ENCODE measurements at places on chromosomes 13 and 19.

DNA sequence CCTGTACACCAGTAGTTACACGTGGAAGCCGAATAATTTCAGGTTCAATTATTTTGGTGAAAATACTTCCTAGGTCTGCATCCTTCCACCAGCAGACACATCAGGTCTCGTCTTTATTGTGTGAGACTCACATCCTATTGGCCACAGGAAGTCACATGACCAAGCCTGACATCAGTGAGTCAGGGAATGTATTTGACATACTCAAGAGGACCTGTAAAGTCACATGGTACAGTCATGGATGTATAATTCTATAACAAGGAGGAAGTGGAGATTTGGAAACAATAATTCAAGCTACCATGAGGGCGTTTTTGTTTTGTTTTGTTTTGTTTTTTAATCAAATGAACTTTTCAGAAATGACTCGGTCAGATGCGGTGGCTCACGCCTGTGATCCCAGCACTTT lies 9.3 kb upstream of the HIF3A start:
- DNase-seq = no peak

GRCh38 chr19:18098891-18099622 lies 1.5 kb downstream of the MAST3 start:
- DNase-seq = peak; percentile 37

DNA sequence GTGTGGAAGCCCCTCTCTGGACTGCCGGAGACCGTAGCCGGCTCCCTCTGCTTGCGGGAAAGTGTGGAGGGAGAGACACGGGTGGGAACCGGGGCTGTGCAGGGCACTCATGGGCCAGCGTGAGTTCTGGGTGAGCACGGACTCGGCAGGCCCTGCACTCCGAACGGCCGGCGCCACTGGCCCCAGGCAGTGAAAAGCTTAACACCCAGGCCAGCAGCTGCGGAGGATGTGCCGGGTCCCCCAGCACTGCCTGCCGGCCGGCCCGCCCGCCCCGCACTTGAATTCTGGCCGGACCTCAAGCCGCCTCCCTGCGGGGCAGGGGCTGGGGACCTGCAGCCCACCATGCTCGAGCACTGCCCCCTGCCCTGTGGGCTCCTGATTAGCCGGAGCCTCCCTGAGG lies 147.0 kb downstream of the FGF9 start:
- DNase-seq = no peak

DNA sequence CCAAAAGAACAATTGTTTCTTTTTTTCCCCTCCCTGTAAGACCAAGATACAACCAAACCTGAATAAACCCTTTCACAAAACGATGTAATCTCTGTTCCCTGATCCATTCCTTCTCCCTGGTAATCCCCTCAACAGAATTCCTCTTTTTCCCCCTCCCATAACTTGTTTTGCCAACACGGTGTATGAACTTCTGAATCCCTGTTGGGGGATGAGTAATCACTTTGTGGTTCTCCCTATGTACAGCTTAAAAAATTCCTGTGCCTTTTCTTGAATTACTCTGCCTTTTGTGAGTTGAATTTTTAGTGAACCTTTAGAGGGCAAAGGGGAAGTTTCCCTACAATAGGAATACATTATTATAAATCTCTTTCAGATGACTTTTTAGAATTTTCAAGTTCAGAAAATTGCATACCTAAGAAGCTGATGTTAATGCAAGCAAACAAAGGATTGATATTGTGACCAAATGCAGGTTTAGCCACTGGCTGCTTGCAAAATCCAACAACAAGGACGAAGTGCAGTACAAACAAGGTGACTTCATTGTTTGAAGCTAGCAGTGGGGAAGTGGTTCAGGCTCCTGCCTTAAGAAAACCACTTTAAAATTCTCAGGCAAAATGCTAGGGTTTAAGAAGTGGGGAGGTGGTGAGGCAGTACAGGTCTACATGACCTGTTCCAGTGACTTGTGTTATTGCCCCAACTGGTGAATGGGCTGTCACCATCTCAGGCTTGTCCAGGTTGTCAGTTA lies 15.0 kb upstream of the EPSTI1 start:
- DNase-seq = no peak

DNA sequence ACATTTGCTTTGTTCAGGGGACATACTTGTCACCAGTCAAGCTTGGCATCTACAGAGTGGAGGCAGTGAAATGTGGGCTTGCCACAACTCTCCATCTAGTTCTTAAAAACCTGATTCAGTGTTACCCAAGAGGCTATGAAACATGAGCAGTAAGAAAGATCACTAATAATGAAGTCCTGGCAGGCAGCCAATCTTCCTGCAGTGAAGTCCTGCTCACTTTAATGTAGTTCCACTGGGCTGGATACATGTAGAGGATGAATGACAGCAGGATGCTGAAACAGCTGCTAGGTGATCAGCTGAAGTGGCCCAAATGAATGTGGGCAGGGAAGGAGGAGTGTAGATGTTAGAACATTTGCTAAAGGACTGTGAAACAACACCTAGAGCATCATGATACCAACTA lies 1213.1 kb downstream of the OLFM4 start:
- no peak for DNase-seq

GRCh38 chr13:74110053-74110452 lies 24.2 kb downstream of the KLF12 start:
- DNase-seq = no peak

DNA sequence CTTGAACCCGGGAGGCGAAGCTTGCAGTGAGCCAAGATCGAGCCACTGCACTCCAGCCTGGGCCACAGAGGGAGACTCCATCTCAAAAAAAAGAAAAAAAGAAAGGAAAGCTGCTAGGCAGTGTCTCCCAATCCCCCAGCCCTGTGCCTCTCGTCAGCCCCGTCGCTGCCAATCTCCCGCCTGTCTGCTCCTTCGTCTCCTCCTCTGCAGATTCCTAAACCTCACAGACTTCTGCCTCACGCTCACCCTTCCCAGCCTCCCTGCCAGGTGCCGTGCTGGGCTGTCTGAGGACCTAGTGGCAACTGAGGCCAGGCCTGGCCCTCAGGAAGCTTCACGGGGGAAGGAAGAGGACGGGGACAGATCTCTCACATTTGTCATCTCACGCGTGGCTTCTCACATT lies 21.5 kb downstream of the DPF1 start:
- no peak for DNase-seq

- DNase-seq = no peak
These were observed 733.5 kb upstream of the SGCG start for GRCh38 chr13:22447132-22447886.

GRCh38 chr13:101755228-101755887 lies 302.9 kb downstream of the ITGBL1 start:
- no peak for DNase-seq

DNA sequence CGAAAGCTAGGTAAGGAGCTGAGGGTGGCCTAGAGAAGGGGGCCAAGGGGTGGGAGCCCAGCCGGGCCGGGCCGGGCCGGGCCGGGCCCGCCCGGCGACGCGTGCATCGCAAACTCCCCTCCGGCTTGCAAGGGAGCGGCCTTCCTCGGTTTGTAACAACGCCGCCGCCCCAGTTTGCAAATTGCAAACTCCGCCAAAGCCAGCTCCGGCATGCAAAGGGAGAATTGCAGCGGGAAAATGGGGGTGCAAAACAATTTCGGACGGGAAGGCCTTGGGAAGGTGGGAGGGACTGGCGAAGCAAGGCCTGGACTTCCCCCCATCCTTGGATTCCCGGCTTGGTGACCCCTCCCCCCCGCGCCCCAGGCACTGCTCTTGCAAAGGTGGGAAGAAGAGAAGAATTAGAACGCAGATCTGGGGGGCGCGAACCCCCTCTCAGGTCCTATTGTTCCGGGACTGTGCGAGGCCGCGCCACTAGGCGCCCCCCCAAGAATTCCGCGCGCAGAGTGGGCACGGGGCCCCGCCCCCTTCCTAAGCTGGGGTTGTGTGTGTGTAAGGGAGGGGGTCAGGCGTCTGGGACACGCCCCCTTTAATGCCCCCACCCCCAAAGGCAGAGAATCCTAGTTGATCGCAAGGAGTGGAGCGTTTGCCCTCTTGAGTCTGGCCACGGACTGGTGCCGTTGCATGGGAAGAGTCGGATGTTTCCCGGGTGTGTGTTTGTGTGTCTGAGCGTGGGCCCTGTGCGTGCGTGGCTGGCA lies 926 bp downstream of the PRR12 start:
- peak; percentile 64 for DNase-seq

GRCh38 chr13:105918842-105919741 lies 616.4 kb downstream of the EFNB2 start:
- DNase-seq = no peak

DNA sequence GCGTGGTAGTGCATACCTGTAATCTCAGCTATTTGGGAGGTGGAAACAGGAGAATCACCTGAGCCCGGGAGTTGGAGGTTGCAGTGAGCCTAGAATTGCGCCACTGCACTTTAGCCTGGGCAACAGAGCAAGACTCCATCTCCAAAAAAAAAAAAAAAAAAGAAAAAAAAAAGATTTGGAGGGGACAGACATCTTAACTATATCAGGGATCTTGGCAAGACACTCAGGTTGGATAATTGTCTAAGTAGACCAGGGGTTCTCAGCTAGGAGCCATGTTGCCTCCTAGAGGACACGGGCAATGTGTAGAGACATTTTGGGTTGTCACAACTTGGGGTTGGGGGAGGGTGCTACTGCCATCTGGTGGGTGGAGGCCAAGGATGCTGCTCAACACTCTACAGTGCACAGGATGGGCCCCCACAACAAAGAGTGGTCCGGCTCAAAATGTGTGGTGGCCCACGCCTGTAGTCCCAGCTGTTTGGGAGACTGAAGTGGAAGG lies 1.9 kb upstream of the ZNF580 start:
- DNase-seq = no peak

GRCh38 chr13:97493456-97493855 lies 59.5 kb downstream of the RAP2A start:
- no peak for DNase-seq

DNA sequence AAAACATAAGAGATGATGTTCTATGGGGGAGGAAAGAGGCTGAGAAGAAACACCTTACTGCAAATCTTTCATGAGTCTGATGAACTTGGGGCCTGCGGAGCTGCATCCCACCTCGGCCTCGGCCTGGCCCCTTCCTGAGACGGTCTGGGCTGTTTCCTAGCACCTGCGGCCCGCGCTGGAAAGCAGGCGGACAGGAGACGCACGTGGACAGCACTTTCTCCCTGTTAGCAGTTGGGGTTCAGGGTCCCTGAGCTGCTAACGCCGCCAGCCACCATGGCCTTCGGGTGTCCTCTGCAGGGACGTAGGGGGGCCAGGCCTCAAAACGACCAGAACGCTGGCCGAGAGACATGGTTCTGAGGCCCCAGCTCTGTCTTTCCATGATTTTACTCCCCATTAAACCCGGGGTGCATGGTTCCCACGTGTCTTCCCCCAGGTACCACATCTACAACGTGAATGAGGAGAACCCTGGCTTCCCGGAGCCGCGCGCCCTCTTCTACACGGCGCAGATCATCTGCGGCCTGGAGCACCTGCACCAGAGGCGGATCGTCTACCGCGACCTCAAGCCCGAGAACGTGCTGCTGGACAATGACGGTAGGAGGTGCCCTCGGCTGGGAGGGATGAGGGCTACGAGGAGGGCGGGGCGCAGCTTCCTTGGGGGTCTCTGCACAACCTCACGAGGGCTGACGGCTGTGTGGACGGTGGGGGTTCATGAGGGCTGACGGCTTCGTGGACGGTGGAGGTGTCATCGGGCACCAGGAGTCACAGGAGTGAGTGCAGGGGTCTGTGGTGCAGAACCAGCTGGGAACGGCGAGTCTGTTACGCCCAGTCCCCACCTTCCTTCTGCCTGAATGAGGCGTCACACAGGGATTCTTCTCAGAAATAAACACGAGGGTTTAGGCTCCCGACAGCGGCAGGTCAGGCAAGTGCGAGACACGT lies 4.3 kb downstream of the GRK1 start:
- no peak for DNase-seq

- peak; percentile 33 for DNase-seq
These were observed 17.4 kb upstream of the ATXN8OS start for GRCh38 chr13:70090036-70090723.

DNA sequence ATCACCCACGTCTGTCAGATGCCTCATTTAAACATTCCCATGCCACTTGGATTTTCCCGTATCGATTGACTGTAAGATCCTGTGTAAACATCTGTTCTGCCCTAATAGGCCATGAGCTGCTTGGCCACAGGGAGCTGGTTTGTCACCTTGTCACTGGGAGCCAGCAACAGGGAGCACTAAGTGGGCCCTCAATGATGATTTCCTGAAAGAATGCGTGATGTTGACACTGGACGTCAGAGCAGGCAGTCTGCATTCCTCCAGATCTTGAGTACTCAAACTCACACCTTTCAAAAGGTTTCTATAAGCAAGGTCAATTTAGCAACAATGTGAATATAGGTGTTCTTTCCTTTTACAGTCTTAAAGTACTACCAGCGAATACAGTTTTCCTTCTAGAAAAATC lies 78.8 kb downstream of the TUBGCP3 start:
- DNase-seq = no peak

DNA sequence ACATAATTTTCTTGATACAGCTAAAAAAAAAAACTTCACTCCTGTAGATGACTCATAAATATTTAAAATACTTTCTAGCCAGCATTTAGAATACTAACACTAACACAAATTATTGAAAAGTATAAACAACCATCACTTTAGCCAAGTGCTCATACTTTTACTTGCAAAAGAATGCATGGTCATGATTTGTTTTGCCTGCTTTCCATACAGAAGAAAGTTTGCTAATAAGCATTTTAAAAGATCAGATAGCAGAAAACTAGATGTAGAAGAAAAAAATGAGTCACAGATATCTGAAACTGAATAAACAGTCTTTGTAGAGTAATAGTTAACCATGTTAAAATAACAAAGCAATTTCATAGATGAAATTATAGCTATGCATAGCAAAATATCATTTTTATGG lies 2280.4 kb upstream of the PCDH20 start:
- DNase-seq = no peak

GRCh38 chr13:61148691-61149315 lies 266.8 kb downstream of the PCDH20 start:
- no peak for DNase-seq

DNA sequence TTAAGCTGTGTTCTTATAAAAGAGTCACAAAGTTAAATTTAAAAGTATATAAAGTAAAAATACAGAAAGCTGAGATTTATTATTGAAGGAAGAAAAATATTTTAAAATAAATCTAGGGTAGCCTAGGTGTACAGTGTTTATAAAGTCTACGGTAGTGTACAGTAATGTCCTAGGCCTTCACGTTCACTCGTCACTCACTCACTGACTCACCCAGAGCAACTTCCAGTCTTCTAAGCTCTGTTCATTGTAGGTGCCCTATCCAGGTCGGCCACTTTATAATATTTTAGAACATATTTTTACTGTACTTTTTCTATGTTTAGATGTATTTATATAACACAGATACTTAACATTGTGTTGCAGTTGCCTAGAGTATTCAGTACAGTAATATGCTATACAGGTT lies 47.4 kb downstream of the NDFIP2 start:
- no peak for DNase-seq

- DNase-seq = no peak
These were observed 892.3 kb downstream of the OLFM4 start for GRCh38 chr13:53920916-53921315.
